ENCODE measurements at places on chromosomes 7 and 10.

DNA sequence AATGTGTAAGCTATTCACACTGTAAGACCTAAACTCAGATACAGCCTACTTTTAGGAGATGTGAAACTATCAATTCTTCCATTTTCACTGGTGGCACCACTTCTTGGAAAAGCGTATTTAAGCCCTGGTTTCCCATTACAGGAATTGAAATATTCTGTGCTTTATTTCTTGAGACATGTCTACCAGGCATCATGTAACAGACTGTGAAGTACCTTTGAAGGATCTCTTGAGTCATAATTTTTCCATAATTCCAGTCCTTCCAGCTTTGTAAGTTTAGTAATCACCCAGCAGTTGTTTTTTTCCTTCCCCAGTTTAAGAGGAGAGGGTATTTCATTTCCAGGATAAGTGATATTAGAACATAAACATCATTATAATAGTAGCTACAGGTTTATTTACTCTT, 186.0 kb upstream of the PRPS1L1 start:
- DNase-seq = no peak

DNA sequence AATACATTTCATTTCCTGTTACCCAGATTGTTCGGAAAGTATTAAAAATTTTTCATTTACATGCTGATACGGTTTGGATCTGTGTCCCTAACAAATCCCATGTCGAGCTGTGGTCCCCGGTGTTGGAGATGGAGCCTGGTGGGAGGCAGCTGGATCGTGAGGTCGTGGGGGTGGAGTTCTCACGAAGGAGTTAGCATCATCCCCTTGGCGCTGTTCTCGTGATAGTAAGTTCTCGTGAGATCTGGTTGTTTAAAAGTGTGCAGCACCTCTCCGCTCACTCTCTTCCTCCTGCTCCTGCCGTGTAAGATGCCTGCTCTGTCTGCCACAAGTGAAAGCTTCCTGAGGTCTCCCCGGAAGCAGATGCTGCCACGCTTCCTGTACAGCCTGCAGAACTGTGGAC, 30.9 kb downstream of the PLEKHS1 start:
- no peak for DNase-seq

DNA sequence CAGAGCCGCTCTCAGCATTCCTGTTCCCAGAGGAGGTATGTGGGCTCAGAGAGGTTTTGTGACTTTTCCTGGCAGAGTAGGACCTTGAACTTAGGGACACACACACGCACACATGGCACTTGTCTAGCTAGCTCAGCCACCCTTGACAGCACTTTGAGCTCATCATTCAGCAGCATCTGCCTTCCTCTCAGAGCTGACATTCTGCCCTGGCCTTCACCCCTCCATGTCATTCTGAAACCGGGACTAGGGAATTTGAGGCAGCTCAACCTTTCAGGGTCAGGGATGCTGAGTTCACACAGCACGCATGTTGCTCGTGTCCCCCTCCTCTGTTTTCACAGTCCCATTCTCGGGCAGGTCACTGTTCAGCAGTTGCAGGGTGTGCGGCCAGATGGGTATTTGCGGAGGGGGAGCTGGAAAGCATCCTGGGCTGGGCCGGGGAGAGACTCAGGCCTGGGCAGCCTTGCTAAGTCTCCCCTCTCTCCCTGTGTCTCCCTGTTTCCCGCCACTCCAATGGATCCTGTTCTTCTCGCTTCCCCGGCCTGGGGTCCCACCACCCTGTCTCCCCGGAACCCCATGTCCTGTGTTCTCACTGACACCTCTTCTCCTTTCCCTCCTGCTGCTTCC, 78.0 kb downstream of the COL13A1 start:
- no peak for DNase-seq

DNA sequence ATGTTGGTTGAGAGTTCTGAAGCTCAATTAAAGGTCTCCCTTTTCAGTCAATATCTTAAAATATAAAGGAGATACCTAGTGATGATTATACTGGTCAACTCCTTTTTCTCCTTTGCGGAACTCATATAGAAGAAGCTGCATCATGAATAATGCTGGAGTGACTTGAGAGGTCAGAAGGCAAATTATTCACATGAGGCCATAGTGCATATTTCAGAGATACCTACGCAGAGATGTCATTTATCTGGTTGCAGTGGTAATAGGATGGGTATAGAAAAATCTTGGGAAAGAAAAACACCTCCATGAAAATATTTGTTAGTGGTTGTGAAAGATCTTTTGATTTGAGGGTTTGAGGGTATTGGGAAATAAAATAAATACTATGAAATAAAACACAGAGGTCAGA, 47.7 kb downstream of the NXPH1 start:
- no peak for DNase-seq

DNA sequence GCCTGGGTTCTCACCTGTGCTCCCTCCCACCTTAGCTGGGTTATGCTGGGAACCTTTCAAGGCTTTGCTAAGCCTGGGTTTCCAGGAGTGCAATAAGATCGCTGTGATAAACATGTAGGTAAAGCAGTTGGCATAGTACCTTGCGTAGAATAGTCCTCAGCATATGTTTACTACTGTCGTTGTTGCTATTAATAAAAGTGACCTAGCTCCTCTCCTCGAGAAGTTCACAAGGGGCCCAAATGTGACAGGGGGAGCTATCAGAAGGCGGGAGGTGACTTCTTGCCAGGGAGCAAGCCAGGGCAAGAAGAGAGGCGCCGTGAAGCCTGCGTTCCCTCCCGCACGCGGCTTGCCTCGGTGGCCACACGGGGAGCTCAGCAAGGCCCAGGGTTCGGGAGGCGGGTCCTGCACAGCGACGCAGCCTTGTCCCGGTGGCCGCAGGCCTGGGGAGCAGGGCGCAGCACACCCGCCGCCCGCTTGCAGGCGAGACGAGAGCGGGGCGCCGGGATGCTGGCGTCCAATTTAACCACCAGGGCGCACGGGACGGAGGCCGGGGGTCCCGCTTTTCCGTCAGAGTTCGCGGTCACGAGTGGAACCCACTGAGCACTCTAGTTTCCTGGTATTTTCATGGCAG, 106.2 kb downstream of the SNX10 start:
- no peak for DNase-seq

- no peak for DNase-seq
Observed at GRCh38 chr10:46091828-46092523, 45.9 kb upstream of the MSMB start.

DNA sequence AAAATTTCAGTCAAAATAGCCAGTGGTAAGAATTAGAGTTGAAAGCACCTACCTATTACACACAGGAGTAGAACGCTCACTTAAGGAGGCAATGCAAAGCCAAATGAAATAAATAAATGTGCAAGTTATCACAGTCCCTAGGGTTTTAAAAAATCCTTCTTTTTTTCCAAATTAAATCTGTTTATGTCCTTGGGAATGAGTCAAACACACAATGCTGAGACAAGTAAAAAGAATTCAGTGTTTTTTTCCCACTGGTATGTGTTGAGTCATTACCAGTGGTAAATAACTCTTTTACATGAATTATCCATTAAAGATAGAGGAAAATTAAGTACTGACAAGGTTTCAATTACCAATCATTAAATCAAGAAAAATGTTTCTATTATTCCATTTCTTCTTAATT, 438.6 kb downstream of the TNS3 start:
- no peak for DNase-seq

DNA sequence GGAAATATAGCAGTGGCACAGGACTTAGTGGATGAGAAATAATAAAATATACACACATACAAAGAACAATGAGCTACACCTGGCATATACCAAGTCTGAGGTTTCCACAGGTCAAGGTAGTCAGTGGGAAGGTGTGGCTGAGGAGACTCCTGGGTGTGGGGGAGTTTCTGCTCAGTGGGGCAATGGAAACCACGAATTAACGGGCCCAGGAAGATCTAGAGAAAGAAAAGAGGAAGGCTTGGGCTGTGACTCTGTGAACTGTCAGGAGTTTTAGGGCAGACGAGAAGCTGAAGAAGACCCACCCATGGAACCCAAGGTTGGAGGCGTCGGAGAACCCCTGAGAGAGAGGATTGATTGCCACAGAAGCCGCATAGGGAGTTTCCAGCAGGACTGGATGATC, 196.5 kb downstream of the HERPUD2 start:
- DNase-seq = no peak

GRCh38 chr7:14717816-14718215, 184.7 kb downstream of the DGKB start:
- DNase-seq = no peak
